Right renal cortex interstitium (tissue), 3 donors: ENCODE measurements at places on chromosomes 12 and 14.

- no peak for DNase-seq
These were observed 24.0 kb downstream of the TTC9 start for GRCh38 chr14:70665448-70666360.

DNA sequence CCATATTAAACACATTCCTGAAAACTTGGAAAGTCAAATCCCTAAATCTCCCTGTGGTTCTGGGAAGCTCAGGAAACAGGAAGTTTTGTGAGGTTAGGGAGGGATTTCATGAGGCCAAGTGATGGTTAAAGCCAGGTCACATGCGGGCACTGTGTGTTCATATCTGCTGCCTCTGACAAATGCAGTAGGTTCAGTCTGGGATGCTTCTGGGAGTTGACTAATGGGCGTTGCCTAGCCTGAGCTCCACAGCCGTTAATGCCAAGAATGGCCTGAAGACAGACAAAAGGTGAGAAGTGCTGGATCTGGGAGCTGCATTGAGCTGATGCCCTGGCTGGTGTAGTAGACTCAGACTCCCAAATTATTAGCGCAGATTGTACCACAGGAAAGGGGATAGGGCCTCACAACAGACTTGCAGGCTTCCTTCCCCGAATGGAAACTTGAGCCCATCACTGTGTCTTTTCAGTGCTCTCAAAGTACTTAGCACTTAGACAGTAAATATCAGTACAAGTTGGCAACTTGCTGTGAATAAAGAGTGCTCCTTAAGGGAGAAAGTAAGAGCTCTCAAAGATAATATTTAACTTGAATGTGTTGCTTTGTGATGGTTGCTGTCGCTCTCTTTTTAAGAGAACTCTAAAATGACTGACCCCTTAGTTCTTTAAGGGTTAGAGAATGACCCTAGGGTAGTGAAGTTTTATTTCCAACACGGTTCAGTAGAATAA, 17.3 kb downstream of the GSG1 start:
- DNase-seq = no peak

DNA sequence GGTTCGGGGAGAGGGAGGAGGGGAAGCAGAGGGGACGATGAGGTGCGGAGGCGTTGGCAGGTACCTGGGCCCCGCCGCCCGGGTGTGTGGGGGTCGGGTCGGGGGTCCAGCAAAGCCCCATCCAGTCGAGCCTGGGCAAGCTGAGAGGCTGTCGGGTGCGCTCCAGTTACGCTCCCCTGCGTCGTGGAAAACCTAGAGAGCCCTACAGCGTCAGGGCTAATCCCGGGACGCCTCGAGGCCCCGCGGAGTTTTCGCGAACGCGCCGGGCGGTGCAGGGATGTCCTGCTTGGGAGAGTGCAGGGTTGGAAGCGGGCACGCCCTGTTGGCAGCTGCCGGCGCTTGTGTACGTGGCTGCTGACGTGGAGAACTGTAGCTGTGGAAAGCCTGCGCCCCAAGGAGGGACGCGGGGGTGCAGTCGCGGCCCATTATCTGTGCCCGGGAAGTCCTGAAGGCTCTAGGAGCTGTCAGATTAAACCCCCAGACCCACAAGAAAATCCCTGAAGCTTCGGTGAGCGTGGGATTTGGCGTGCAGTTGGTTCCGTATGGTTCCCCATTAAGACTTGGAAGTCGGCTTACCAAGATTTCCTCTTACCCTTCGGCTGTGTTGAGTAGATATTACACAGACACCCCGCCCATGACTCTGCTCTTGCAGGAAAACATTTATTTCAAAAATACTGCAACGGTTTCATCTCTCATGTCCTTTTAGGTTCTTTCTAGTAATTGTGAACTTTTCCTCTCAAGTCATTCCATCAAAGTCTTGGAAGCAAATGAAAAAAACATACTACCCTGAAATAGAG, 11.3 kb upstream of the SLC38A2 start:
- DNase-seq = no peak

GRCh38 chr14:88562532-88562830, 356 bp upstream of the ZC3H14 start:
- no peak for DNase-seq

GRCh38 chr12:14157088-14157747, 175.8 kb upstream of the GRIN2B start:
- DNase-seq = peak; percentile 68

GRCh38 chr12:81347404-81347803, 269.5 kb downstream of the ACSS3 start:
- DNase-seq = no peak

DNA sequence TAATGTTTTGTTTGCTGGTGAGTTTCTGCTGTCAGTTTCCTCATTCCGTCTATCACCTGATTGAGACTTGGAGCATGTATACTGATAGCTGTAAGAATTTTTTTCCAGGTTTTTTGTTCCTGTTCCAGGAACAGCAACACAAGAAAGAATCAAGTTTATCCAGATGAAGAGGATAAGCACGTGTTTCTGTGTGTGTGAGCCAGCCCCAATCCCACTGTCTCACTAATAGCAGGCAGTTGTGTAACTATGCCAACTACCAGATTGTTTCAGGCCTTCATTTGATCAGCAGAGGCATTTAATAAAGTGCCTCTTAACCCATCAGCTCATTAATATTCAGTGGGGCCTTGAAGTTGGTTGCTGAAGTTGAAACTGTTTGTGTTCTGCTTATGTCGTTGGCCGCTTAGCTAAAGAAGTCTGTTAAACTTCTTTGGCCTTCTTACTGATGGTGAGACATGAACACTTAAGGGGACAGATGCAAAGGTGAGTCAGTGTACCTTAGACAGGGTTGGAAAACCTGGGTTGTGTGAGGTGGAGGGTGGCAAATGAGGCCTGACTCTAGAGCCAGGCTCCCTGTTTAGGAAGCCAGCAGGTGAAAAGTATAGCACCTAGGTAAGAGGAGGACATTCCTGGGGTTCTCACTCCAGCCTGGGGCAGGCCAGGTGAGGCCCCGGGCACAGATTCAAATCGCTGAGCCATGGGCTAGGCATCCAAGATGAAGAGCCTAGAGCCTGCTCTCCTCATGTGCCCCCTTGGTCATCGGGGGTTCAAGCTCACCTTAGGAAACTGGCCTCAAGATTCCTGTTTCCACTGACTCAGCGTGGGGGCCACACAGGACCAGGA, 3.7 kb downstream of the ANKRD13A start:
- DNase-seq = no peak

DNA sequence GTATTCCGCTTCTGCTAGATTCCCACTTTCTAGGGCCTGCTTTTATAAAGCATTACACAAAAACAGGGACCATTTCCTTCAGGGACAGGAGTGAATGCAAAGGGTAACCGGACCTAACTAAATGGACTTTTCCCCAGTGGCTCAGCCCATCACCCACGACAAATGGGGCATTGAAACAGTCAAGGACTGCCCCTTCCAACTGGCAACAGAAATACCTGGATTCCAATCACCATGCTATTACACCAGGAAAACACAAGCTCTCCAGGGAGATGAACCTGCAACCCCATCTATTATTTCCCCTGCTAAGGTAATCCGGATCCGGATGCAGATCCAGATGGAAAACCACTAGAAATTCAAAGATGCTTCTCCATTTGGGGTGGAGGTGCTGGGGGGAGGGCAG, 1.0 kb downstream of the MPHOSPH9 start:
- no peak for DNase-seq

- DNase-seq = no peak
These were observed 12.3 kb downstream of the NKX2-8 start for GRCh38 chr14:36570065-36570464.

DNA sequence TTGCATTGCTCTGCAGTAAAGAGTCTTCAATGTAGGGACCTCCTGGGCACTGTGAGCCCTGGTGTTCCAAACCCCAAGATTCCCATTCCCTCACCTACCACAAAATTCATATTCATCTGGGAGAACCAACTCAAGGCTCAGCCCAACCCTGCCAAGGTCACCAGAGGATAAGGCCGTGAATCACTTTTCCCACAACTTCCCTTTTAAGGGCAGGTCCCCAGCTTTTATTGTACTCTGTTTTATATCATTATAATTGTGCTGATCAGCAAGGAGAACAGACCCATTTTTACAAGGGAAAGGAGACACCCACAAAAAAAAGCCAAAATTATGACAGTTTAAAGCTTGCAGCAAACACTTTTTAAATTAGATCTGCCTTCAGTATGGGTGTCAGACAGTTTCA, 363.0 kb upstream of the FKBP4 start:
- DNase-seq = no peak

DNA sequence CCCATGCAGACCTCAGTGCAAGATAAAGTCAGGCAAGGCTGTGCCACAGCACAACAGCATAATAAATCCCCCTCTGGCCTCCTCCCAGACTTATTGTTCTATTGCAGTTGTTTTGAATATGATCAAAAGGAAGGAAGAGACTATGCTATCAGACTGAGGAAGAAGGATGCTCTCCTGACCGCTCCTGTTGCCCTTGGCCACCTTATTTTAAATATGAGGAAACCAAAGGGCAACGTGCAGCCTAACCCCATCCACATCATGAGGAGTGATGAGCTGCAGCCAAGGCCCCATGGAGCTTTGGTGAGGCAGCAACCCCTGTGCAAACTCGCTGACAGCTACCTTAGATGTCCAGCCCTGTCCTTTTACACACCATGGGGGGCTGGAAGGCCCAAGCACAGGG, 291.7 kb downstream of the ZFP36L1 start:
- DNase-seq = no peak

DNA sequence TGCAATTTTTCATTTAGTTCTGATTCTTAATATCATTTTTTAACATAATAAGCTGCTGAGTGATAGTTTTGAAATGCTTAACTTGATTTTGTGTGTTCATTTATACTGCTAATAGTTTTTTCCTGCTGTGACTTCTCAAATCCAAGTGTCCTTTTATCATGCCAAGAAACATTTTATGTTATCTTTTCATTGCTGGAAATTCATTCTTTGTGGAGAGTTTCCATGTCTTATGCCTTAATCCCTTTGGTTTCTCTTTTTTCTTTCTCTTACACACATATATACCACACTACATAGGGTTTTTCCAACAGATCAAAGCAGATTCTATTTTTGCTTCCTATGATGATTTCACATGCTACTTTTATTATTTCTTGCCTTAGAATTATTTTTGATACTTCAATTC, 981.1 kb downstream of the SLC6A15 start:
- no peak for DNase-seq

DNA sequence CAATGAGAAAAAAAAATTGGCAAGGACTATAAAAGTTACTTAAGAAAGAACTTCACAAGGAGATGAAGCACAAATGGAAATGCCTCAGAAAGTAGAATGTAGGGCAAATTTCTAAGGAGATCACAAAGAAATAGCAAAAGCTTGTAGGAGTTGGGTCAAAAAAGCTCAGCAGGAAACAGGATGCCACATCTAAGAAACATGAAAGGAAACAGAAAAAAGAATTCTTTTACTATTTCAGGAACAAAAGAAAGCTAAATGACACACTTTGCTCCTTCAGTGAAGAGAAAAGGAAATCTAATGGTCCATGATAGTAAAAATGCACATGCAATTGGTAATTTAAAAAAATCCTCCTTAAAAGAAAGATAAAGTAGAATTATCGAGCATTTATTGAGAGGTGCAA, 452.1 kb upstream of the GARIN6 start:
- no peak for DNase-seq

DNA sequence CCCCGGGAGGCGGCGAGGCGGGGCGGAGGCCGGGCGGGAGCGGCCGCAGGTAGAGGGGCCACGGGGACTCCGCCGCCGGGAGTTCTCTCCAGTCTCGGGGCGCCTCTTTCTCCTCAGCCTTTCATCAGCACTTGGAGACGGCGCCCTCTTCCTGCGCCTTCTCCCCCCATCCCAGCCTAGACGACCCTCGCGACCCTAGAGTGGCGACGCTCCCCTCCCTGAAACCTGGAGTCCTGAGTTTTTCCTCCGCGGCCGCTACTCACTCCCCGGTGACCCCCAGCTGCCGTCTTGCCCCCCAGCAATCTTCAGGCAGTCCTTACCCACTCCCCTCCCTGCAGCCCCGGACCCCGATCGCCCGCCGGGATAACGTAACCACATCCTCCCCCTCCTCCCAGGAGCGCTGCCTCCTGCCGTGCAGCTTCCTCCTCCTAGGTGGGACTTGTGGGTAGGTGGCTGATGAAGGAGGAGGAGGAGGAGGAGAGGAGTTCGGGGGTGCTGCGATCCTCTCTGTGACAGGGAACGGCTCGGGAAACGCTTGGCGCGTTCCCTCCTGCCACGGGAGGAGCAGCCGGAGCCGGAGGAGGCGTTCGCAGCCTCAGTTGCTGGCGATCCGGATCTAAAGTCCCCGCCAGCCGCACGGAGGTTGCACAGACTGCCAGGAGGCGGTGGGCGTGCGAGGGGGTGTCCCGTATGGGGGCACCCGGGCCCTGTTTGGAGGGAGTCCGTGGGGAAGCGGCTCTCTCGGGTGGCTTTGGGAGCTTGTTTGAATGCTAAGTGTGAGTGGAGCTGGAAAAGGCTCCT, 891 bp downstream of the PLEKHA5 start:
- peak; percentile 34 for DNase-seq

GRCh38 chr12:119803381-119803791, 73.7 kb downstream of the CIT start:
- peak; percentile 37 for DNase-seq

- no peak for DNase-seq
These were observed 1165.4 kb downstream of the TMEM121 start for GRCh38 chr14:106691601-106692291.

GRCh38 chr12:19547271-19547671, 108.0 kb downstream of the AEBP2 start:
- DNase-seq = peak; percentile 64

- no peak for DNase-seq
These were observed 64.9 kb downstream of the DDX51 start for GRCh38 chr12:132079200-132079599.

GRCh38 chr12:110253176-110253575, 27.9 kb upstream of the ATP2A2 start:
- no peak for DNase-seq

DNA sequence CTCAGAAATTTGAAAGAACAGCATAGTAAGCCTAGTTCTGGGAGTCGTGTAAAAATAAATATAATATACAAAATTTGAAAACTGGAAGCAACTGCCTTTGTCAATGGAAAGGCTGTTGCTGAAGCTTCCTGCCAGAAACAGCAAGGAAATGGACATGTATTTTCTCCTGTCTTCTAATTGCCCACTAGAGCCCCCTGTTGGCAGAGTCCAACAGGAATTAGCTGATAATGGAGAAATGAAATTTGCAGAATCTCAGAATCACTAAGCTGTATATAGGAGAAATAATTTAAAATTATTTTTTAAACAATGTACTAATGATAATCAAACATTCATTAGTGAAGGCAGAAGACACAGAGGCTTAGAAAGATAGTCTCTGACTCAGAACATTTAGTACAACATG, 414.8 kb downstream of the SLC6A15 start:
- no peak for DNase-seq

GRCh38 chr14:70934084-70934483, 26.8 kb downstream of the PCNX1 start:
- no peak for DNase-seq

GRCh38 chr14:102591372-102591943, 991 bp upstream of the RCOR1 start:
- no peak for DNase-seq

- no peak for DNase-seq
These were observed 260.5 kb downstream of the NEDD1 start for GRCh38 chr12:97167598-97167997.

- DNase-seq = no peak
These were observed 2.6 kb downstream of the AQP2 start for GRCh38 chr12:49953151-49953550.
